Cerebellar cortex (tissue), 1 donor: ENCODE measurements at places on chromosomes 1 and 21.

DNA sequence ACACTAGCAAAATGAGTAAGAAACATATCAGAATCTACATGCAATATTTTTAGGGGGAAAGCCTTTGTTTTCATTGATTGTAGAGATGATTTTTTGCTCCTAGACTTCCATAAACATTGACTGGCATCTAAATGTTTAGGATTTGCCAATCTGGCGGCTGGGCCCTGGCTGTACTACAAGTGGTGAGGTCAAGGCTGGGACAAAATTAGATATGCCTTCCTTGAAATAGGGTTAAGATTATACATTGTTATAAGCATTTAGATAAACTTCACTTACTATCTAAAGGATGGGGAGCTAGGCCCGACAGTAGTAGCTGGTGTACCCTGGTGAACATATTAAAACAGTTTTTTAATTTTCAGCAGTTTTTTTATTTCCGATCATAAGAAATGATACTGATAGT lies 5.2 kb downstream of the NFIA start:
- peak; percentile 76 for DNase-seq

GRCh38 chr1:15574741-15575140 lies 10.1 kb downstream of the AGMAT start:
- no peak for DNase-seq

GRCh38 chr1:243254233-243254926 lies 701 bp downstream of the CEP170 start:
- DNase-seq, result peak; percentile 63

- DNase-seq, result peak; percentile 95
Observed at GRCh38 chr1:45348966-45349677, 8.9 kb upstream of the MUTYH start.

DNA sequence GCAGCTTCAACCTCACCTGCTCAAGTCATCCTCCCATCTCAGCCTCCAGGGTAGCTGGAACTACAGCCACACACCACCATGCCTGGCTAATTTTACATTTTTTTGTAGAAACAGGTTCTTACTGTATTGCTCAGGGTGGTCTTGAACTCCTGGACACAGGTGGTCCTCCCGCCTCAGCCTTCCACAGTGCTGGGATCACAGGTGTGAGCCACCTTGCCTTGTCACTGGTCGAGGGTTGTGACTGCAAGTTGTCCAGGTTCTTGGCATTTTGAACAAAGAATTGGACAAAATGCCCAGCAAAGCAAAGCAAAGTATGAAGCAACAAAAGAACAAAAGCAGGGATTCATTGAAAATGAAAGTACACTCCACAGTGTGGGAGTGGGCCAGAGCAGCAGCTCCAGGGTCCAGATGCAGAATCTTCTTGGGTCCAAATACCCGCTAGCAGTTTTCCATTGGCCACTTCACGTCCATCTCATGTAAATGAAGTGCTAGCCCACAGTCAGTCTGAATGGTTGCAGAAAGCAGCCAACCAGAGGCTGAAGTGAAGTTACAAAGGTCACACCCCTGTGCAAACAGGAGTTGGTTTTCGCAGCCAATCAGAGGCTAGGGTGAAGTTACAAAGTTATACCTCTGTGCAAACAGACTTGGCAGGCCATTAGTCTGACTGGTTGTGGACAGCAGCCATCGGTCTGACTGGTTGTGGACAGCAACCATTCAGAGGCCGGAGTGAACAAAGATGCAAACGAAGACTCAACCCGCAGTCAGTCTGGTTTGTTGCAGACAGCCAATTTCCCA lies 109.5 kb upstream of the KIF26B start:
- DNase-seq, result peak; percentile 72

- no peak for DNase-seq
Observed at GRCh38 chr1:168972887-168973286, 133.6 kb upstream of the ATP1B1 start.

DNA sequence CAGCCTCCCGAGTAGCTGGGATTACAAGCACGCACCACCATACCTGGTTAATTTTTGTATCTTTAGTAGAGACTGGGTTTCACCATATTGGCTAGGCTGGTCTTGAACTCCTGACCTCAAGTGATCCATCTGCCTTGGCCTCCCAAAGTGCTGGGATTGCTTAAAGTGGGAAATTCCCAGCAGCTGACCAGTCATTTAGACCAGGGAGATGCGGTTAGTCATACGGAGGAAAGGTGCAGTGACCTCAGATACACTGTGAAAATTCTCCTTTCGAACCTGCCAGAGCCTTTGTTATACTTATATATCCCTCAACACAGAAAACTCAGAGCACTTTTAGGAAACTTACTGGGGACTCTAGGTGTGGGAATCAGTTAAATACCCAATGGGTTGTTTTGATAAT lies 39.6 kb downstream of the MAP10 start:
- no peak for DNase-seq

DNA sequence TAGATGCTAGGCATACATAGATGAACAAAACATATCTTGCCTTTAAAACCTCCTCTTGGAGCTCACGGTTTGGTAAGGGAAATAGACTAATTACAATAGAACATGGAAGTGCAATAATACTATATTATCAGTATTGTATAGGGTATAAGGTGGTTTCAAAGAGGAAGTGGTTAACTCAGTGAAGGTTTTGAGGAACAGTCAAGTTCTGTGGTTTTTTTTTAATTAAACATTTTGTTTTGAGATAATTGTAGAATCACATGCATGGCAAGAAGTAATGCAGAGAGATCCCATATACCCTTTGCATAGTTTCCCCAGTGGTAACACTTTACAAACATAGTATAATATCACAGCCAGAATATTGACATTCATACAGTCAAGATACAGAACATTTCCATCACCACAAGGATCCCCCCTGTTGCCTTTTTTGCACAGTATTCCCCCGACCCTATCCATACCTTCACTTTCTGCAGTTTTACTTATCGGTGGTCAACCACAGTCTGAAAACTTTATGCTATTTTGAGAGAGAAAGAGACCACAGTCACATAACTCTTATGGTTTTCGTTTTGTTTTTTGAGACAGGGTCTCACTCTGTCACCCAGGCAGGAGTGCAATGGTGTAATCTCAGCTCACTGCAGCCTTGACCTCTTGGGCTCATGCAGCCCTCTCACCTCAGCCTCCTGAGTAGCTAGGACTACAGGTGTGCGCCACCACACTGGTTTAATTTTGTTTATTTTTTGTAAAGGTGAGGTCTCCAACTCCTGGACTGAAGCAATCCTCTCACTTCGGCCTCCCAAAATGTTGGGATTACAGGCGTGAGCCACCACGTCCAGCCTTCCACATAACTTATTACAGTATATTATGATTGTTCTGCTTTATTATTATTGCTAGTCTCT lies 60.5 kb upstream of the KIAA1614 start:
- no peak for DNase-seq

- peak; percentile 84 for DNase-seq
Observed at GRCh38 chr1:14926818-14927575, 226.6 kb upstream of the TMEM51 start.

DNA sequence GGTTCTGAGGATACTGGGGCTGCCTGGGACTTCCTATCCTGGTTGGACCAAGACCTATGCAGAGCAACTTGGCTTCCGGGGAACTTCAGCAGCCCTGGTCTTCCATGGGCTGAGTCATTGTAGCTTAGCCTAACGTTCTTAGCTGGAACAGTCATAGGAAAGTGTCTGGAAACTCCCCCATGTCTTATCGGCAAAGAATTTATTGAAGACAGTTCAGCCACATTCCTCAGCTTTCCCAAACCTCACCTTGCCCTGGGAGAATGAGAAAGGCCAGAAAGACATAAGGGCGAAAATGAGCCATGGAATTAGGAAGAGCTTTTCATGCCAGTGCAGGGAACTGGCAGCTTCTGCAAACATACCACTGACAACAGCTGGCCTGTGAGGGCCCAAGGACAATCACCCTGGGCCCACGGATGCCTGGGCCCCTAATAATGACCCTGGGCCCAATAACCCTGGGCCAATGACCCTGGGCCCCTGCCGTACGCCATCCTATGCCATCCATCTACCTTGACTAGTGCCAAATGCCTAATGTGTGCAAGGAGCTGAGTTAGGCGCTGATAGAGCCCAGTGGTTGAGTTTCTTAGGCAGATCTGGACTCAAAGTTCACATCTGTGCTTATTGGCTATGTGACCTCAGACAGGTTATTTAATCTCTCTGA lies 114.4 kb upstream of the GADD45A start:
- DNase-seq, result no peak

GRCh38 chr1:21152423-21153100 lies 24.1 kb downstream of the EIF4G3 start:
- DNase-seq, result no peak

- no peak for DNase-seq
Observed at GRCh38 chr1:68340951-68341350, 108.6 kb upstream of the WLS start.

DNA sequence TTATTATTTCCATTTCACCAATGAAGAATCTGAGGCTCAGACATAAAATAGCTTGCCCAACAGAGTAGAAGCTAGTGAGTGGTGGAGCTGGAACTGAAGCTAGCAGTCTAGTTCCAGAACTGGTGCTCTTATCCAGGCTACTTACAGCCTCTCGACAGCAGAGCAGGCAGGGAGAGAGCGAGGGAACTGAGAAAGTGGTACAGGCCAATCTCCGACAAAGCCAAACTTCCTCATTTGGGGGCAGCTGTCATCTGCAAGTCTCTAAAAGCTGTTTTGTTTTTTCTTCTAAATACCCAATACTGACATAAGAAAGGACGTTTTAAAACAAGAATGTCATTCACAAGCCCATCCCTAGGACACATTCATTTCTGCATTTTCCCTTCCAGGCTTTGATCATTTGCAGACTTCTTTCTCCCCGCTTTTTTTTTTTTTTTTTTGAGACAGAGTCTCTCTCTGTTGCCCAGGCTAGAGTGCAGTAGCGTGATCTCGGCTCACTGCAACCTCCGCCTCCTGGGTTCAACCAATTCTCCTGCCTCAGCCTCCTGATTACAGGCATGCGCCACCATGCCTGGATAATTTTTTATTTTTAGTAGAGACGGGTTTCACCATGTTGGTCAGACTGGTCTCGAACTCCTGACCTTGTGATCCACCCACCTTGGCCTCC lies 20.0 kb downstream of the YIPF1 start:
- no peak for DNase-seq

DNA sequence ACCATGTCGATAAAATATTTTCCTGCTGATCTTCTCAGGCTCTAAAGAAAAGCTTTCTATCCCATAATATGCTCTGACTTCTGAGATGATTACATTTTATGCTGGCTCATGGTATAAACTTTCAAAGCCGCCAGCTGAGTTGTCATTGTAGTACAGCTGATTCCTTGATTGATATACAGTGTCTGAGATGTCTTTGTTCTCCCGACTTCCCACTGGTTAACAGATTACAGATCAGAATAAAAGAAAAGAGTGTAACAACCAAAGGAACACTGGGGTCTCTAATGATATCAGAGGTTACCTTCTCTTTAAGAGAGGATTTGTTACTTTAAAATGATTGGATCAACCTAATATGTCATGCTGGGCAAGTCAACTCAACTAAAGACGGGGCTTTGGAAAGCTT lies 485.4 kb upstream of the LRRC7 start:
- no peak for DNase-seq

GRCh38 chr1:84973498-84974334 lies 23.2 kb downstream of the MCOLN2 start:
- no peak for DNase-seq

DNA sequence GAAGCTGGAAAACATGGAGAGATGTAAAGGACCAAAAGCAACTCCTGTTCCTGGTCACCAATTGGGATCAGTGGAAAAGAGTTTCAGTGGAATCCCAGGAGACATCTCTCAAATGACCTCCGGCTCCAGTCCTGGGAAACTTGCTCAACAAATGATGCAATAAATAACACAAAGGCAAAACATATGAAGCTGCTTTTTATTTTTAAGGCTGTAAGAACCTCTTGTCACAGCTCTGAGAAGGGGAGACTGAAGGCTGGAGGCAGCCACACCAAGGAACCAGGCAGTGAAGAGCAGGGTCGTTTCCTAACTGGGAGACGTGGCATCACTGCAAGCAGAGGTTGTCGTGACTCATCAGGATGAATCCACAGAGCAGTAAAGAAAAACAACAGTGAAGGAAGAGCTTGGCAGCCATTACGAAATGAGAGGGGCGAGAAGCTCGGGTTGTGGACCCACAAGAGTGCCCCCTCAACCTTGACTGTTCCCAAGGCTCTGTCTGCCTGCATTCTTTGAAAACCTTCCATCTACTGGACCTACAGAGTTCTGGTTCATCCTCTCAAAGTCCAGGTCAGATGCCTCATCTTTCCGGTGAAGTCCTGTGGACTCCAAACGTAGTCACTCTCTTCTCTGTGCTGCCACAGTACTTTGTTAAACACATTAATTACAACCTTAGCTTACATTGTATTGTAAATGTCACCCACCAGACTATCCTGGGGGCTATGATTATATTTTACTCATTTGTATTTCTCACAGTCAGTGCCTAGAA lies 32.1 kb downstream of the JAK1 start:
- DNase-seq, result no peak

- DNase-seq, result no peak
Observed at GRCh38 chr1:24822887-24823286, 77.6 kb downstream of the CLIC4 start.
